ENCODE measurements at places on chromosomes 1 and 21.

DNA sequence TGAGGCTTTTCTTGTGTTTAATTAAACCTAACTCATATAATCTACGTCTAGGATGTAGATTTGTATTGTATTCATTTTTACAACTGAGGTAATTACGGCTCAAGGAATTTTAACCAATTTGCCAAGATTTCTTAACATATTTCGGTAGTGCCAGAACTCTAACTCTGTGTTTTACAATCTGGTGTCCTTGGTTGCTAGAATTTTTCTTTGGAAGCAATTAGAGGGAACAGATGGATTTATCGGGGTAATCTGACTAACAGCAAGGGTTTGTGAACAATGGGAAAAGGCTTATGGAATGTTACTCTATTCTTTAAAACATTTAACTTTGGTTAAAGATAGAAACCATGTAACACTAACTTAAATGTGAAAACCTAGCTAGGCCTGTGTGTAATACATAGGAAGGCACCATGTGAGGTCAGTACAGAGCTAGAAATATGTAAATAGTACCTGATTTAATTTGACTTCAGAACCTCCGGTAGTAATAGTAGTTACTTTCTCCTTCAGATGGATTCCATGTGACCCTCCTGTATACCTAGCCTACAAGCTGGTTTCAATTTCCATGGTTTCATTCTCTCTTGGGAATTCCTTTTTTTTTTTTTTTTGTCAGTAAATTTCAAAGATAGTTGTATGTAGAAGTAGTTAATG, 1.2 kb downstream of the MTF2 start:
- DNase-seq, result peak; percentile 59

DNA sequence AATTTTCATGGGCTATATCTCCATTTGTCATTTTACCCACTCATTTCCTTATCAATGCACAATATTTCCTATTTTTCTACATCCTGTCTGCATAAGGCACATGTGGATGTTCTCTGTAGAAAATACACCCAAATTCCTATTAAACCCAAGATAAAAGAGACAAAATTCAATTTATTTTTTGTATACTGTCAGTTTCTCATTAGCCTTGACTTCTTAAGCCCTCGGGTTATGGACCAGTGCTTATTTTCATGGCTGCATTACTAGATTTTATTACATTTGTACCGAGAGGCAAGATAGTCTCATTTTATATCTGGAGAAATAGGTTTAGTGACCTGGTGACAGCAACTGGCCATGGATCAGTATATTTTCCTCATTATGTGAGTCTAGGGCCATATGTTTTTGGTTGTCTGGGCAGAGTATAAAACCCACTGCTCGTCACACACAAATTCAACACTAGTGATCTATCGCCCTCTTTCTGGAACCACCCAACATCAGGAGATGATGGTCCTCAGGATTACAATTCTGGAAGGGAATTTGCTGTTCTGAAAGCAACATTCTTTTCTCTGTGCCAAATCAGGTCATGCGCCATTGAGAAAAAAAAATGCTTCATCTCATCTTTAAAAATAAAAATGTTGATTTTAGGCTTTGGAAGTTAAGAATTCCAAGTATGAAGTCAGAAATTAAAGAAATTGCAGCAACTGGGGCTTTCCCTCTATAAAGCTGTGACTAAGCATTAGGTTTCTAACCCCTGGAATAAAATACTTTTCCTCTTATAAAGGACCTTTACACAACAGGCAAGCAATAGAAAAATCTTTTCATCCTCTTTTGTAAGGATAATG, 81.4 kb downstream of the ASTN1 start:
- no peak for DNase-seq

DNA sequence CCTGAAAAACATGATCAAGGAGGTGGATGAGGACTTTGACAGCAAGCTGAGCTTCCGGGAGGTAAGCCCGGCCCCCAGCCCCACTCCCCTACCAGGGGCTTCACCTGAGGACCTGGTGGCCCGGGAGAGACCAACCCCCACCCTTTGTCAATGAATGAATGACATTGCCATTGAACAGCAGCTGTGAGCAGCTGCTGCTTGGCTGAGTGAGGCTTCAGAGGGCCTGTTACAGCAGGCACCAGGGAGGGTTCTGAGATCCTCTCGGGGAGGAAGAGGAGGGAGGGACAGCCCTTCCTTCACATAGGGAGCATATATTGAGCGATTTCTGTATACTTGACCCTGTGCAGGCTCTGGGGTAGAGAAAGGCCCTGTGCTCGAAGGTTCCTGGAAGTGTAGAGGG, 12.3 kb upstream of the CTRC start:
- DNase-seq, result no peak

- no peak for DNase-seq
Observed at GRCh38 chr21:26982767-26983166, 15.9 kb upstream of the ADAMTS5 start.

DNA sequence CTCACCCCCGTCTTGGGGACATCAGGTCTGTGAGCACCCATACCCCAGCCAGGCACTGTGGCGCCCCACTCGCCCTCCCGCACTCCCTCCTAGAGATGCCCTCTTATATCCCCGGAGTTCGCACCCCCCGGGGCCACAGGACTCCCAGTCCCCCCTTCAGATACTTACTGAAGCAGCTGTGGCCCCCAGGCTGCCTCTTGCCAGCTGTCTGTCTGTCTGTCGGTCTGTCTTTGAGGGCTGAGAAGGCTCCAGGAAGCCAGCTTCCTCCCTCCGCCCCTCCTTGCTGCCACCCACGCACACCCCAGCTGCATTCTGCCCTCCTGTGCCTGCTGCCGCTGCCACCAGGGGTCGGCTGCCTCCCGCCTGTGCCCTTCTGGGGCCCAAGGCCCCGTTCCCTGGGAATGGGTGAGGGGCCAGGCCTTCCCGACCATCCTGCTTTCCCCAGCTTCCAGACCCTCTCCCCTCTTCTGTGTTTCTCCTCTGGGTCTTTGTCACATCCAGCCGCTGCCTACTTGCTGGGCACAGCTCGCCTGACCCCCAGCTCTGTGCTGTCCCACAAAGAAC, at the start of gene PTPN7:
TSS of gene PTPN7 (minus strand) at position 226 of the 564 bp plus-strand sequence. CDS start 1,200 bp downstream, outside the sequence.
- no peak for DNase-seq

GRCh38 chr1:189538271-189538670, 939.4 kb downstream of the BRINP3 start:
- DNase-seq, result no peak

- no peak for DNase-seq
Observed at GRCh38 chr1:201363467-201363866, 14.0 kb downstream of the TNNT2 start.

GRCh38 chr1:44790968-44791801, 3.2 kb upstream of the BEST4 start:
- DNase-seq, result no peak

DNA sequence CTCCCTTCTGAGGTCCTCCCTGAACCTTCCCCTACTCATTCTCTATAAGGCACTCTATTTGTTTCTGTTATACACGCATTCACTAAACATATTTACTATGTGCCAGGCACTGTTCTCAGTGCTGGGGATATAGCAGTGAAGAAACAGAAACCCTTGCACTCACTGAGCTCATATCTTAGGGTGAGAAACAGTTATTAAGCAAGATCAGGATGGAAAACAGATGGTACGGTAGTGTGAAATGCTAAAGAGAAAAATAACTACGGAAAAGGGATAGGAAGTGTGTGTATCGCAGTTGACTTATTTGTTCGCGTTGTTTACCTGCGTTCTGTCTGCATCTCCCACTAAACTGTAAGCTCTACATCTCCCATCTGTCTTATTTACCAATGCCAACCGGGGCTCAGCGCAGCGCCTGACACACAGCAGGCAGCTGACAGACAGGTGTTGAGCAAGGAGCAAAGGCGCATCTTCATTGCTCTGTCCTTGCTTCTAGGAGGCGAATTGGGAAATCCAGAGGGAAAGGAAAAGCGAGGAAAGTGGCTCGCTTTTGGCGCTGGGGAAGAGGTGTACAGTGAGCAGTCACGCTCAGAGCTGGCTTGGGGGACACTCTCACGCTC, 572 bp downstream of the CYB5RL start:
- peak; percentile 8 for DNase-seq

DNA sequence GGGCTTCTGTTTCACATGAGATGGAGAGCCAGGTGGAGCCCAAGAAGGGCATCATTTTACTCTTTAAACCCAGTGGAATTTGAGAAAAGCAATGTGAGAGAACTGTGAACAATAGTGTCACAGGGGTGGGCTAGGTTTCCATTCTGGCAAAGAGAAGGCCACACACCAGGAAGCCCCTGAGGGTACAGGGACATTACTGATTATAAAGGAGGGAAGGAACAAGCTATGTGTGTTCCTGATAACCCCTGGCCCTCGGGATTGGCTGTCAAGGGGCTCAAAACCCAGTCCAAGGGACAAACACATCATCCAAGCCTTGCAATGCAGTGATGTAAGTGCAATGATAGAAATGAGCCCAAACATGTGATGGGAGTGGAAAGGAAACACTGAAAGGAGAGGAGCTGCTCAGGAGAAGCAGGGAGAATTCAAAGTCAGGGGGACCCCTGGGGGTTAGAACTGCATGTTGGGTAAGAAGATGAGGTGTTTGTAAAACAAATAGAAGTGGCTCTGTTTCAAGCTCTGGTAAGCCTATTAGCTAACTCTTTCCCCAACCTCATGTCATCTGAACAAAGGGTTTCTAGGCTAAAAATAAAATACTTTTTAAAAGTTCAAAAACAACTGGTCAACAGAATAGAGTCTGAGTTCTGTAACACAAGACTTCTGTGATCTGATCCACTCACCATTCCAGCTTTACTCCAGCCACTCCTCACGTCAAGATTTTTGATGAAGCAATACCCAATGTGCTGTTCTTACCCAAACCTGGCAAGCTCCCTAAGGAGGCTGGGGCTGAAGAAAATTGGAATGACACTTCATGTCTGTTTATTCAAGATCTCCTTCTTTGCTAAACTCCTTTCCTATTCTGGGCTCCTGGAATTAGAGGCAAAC, 51.1 kb upstream of the IL12RB2 start:
- no peak for DNase-seq

GRCh38 chr21:41779659-41780058, 12.8 kb upstream of the RIPK4 start:
- no peak for DNase-seq

DNA sequence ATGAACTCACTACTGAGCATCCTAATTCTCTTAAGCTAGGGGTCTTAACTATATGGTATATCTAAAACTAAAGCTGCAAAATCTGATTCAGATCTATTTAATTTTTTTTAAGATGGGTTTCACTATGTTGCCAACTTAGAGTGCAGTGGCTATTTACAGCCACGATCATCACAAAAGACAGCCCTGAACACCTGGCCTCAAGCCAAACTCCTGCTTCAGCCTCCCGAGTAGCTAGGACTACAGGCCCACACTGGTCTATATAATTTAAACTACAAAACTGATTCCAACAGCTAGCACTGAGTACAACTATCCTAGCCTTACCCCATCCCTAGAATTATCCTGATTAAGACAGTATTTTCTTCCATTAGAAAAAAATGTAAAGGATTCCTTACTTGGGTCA, 37.1 kb downstream of the EIF4G3 start:
- peak; percentile 51 for DNase-seq

DNA sequence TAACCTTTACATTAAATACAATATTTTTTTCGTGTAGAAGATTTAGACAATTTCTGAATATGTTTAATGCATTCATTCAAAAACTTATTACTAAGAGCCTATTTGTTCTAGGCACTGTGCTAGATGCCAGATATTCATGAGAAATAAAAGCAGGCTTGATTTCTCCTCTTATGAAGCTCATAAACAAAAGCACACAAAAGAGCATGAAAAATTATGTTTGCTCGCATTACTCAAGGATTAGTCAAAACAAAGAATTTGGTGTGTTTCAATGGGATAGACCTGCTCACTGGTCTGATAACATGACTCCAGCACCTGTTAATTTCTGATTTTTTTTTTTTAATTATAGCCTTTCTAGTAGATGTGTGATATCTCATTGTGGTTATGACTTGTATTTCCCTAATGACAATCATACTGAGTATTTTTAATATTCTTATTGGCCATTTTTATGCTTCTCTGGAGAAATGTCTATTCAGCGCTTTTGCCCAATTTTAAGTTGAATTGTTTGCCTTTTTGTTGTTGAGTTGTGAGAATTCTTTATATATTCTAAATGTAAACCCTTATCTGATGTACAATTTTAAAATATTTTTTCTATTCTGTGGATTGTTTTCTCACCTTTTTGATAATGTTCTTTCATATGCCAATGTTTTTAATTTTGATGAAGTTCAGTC, 382.3 kb upstream of the ADGRL4 start:
- no peak for DNase-seq

- DNase-seq, result no peak
Observed at GRCh38 chr1:32316903-32317277, 19.1 kb downstream of the MARCKSL1 start.

DNA sequence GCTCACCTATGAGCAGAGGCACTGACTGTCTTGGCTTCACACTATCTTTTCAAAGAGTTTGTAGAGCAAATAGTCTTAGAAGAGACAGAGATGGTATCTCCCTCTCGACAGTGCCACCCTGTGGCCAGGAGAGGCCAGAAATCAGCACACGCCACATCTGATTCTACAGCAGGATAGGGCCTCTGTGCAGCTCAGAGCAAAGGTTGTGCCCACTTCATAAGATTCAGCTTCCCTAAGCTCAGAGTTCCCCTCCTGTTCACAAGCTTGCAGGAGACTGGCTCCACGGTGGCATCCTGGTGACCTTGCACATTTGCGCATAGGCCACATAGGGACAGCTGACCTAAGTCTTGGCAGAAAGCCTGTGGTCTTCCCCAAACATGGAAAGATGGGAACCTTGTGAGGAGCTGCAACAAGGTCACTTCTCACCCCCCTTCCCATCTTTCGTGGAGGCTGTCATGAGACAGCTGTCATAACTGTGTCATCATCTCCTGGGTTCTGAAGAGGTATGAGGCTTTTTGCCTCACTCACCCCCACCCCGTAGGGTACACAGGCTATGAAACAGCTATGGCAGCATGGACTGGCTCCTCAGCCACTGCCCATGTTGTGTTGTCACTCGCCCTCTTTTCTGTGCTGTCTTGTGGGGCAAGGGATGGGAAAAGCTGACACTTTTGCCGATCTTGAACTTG, 3.0 kb downstream of the ITLN2 start:
- DNase-seq, result peak; percentile 70

DNA sequence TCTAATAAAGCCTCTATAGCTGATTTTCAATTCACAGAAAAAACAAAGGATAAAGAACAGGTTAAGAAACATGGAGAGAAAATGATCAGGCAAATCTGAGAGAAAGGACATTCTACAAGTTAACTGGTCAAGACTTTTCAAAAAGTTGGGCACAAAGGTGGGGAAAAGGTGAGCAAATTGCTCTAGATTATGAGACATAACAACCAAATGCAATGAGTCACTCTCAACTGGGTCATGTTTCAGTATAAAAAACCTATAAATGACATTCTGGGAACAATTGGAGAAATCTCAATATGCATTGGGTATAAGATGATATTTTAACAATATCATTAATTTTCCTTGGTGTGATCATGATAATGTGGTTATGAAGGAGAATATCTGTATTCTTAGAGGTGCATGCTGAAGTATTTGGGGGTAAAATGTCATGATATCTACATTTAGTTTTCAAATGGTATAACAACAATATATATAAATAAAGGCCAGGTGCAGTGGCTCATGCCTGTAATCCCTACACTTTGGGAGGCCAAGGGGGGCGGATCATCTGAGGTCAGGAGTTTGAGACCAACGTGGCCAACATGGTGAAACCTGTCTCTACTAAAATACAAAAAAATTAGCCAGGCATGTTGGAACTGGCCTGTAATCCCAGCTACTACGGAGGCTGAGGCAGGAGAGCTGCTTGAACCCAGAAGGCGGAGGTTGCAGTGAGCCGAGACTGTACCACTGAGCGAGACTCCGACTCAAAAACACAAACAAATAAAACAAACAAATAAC, 27.0 kb downstream of the ANKRD13C start:
- no peak for DNase-seq
